ENCODE measurements at places on chromosomes 5 and 9. TPM values are rescaled to one million over a fixed set of nuclear protein-coding genes. Genes with fewer than 3 reads are reported as not detected.

Gene SPACA9
- 0.78 TPM for total RNA-seq

- H3K4me3 ChIP-seq = no peak overlapping the region
- no peaks in the 10 kb centered on the region for H3K27me3 ChIP-seq
- no peaks in the 10 kb centered on the region for H3K4me1 ChIP-seq
- no peak for DNase-seq
- no peak overlapping the region for H3K27ac ChIP-seq
Observed at GRCh38 chr9:32855752-32856151, 72.4 kb downstream of the TMEM215 start.

Gene SELENOP
- 12.7 TPM for total RNA-seq

DNA sequence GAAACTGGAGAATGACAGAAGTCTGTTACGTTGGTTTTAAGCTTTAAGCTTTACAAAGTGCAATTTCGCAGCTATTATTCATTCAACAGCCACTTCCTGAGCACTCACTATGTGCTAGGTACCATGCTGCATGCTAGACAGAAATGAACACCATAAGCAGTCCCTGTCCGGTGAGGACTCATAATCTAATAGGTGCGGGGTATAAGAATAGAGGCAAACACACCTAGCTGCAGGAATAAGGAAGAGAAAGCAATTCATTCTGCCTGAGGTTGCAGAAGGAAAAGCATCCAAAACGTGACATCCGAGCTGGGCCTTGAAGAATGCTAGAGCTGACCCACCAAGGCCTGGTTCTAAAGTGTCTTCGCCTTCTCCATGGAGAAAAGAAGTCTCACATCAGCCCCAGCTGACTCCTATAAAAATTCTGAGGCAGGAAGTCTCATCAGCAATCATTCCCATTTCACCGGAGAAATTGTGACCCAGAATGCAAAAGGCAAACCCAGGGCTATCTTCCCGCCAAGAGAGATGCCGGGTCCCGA is 542 bp downstream of the FKBP15 start:
- no peak for DNase-seq
- H3K4me3 ChIP-seq = peak overlapping the region; percentile 97
- peaks cover 9% of the 10 kb centered on the region for H3K4me1 ChIP-seq
- no peaks in the 10 kb centered on the region for H3K36me3 ChIP-seq
- peak overlapping the region; percentile 90 for H3K27ac ChIP-seq
- no peaks in the 10 kb centered on the region for H3K27me3 ChIP-seq

- no peaks in the 10 kb centered on the region for H3K27me3 ChIP-seq
- no peaks in the 10 kb centered on the region for H3K36me3 ChIP-seq
Observed at GRCh38 chr9:26656003-26656870, 236.4 kb downstream of the CAAP1 start.

Gene DND1
- total RNA-seq = 15.5 TPM

GRCh38 chr5:75678155-75678554 is 39.1 kb downstream of the POC5 start:
- H3K36me3 ChIP-seq = no peaks in the 10 kb centered on the region
- DNase-seq = no peak
- no peaks in the 10 kb centered on the region for H3K27me3 ChIP-seq
- H3K27ac ChIP-seq = no peak overlapping the region
- no peak overlapping the region for H3K4me3 ChIP-seq

Gene TXNDC8
- not detected for total RNA-seq

- H3K4me1 ChIP-seq = peaks cover 15% of the 10 kb centered on the region
- H3K36me3 ChIP-seq = no peaks in the 10 kb centered on the region
- no peak overlapping the region for H3K4me3 ChIP-seq
- no peak for DNase-seq
Observed at GRCh38 chr9:33113799-33114547, 37.5 kb upstream of the SMU1 start.

GRCh38 chr9:113343732-113344231 is 3.7 kb upstream of the WDR31 start:
- H3K4me1 ChIP-seq = no peaks in the 10 kb centered on the region
- DNase-seq = no peak
- no peak overlapping the region for H3K27ac ChIP-seq
- no peak overlapping the region for H3K4me3 ChIP-seq
- no peaks in the 10 kb centered on the region for H3K36me3 ChIP-seq
- H3K27me3 ChIP-seq = peaks cover 31% of the 10 kb centered on the region

- H3K36me3 ChIP-seq = no peaks in the 10 kb centered on the region
- no peaks in the 10 kb centered on the region for H3K27me3 ChIP-seq
- peaks cover 30% of the 10 kb centered on the region for H3K4me1 ChIP-seq
Observed at GRCh38 chr5:36876299-36876964, at the start of gene NIPBL. NIPBL (plus strand) TSS chr5:36876769; CDS start chr5:36953697, 76,928 bp downstream.
